Stimulated activated CD4-positive, alpha-beta T cell treated with anti-CD3 and anti-CD28 coated beads, Interleukin-2, amount 100 ng/mL, for 24 hours (primary cell): ENCODE measurements at places on chromosomes 5 and 9.

- DNase-seq, result no peak
Measured at GRCh38 chr5:91443023-91443422, 59.9 kb upstream of the ARRDC3 start.

DNA sequence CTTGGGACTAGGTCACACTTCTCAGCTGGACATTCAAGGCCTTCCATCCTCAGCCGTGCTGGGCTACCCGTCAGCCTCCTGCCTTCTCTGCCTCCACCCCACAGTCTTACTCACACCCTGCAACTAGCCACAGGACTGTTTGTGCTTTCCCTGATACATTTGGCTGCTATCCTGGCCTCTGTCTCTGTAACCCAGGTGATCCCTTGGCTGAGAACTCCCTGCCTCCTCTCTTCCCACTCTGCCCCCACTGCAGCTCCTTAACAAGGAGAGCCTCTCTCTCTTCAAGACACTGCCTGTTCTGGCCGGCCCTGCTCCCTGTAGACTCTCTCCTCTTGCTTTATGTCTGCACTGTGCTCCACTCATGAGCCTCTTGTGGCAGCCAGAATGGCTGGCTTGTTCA is 120.6 kb downstream of the MSX2 start:
- no peak for DNase-seq

DNA sequence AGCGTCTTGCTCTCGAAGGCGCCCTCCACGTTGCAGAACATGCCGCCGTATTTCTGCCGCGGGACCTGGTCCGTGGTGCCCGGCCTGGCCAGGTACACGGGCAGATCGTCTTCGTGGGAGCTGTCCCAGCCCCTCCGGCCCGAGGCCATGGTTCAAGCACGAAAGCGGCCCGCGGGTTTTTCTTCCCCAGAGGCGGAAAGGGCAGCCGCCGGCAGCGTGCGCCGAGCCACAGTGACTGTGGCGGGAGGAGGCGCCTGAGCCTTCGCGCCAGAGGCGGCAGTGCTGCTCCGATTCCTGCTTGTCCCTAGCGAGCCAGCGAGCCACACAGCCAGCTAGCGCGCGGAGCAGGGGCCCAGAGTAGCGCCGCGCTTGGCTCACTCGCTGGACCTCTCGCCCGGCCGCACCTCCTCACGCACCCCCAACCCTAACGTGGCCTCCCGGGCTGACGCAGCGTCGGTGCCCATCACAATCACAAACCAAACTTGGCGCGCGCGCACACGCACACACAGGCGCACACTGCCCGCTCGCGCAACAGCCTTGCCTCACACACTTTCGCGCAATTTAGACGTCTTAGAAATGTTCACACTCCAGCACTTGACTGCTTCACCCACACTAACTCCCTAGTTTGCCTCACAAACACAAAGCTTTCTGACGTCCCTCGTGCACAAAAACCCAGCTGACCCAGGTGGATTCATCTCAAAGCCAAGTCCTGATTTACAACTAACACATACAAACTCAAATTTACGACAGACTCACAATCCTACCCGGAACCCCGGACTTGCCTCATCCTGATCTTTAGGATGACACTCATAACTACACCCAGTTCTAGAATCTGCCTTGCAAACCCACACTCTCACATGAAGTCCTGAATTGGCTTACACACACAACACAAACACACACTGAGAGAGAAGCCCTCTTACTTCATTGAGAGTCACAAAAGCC is at the start of gene DPYSL3:
DPYSL3 (minus strand) TSS at position 359 of the 942 bp plus-strand sequence; CDS start at position 149, 210 bp downstream.
- no peak for DNase-seq

GRCh38 chr5:36943584-36943983 is 67.0 kb downstream of the NIPBL start:
- no peak for DNase-seq

DNA sequence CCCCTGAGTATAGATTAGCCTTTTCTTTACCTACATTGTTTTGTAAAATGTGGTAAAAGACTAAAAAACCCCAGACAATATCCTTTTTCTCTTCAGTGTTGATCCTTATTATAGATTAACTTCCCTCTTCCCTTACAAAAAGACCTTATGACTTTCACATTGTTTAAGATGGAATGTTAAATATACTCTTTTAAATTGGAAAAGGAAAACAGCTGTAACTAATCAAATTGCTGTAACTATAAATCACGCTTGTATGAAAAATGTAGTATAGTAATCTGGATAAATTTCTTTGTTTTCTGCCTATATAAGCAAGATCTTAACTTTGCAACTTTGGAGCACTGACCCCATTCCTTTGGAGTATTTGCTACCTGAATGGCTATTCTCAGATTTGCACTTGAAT is 383.1 kb downstream of the FAM170A start:
- no peak for DNase-seq

DNA sequence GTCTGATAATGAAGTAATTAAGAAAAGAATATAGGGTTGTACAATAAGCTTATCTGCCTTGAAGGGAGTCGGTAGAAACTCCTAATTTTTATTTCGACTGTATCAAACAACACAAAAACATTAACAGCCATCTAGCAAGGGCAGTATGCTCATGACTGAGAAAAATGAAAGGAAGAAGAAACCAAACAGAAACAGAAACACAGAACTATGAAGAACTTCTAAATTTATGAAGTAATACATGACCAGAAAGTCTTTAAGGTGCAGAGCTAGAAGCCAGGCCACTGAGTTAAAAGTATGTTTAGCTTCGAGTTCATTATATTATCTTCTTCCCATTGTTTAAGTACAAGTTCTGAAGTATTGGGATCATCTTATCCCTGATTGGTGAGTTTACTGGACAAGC is 367.3 kb upstream of the C9orf72 start:
- DNase-seq, result no peak

DNA sequence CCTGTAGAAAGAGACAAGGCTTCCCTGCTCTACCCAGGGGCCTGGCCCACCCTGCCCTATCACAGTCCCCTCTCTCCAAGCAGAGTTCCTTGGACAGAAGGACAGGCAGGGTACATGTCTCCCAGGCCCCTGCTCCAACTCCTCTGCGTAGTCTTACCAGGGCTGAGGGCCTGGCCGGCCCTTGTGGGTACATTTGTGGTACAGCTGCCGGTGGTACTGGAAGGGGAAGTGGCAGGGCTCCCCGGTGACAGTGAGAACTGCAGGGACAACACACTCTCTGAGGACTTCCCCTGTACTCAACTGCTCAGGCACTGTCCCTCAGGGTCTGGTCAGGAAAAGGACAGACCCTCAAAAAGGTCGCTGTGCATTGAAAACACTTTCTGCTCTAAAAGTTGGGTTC is 3.6 kb downstream of the F12 start:
- no peak for DNase-seq

- DNase-seq, result no peak
Measured at GRCh38 chr9:126991183-126991582, 76.6 kb downstream of the RALGPS1 start.

- no peak for DNase-seq
Measured at GRCh38 chr9:21943464-21943863, 50.7 kb downstream of the CDKN2A start.

DNA sequence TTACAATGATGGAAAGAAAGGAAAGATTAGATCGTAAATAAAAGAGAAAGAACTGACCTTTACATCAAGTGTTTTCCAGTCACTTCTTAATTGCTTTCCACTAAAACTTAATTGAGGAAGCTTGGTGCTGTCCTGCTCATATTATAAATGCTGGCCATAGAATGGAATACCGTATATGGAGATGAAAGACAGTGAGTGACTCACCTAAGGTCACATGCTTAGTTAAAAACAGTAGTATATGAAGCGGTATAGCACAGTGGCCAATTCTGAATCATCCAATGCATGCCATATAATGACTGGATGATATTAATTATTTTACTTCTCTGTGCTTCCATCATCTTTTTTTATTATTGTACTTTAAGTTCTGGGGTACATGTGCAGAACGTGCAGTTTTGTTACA is 482.4 kb upstream of the SGCD start:
- no peak for DNase-seq

GRCh38 chr5:8234179-8234770 is 365.3 kb downstream of the MTRR start:
- DNase-seq, result no peak

DNA sequence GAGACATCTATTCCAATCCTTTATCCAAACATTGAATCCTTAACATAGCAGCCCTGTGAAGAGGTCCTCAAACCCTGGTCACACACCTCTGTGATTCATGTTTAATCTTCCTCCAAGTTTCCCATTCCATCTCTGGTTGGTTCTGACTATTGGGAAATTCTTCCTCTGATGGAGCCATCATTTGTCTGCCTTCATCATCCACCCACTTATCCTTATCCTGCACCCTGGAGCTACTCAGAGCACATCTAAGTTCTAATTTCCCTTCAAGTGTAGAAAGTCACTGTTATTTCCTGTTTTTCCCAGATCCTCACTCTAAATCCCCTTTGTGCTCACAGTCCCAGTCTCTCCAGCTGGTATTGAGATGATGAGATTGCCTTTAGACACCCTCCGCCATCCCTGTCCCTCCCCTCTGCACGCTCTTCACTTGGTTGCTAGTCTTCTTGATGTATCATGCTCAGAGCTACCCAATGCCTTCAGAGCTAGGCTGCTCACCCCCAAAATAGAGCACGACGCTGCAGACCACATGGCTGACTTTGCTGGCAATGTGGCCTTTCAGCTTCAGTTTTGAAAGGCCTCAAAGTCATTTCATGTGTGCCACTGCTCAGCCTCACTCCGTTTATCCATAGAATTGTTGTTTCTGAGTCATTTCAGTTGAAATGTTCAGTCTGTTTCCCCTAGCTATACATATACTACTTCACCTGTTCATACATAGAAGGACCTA is 154.3 kb downstream of the PALM2AKAP2 start:
- peak; percentile 26 for DNase-seq

DNA sequence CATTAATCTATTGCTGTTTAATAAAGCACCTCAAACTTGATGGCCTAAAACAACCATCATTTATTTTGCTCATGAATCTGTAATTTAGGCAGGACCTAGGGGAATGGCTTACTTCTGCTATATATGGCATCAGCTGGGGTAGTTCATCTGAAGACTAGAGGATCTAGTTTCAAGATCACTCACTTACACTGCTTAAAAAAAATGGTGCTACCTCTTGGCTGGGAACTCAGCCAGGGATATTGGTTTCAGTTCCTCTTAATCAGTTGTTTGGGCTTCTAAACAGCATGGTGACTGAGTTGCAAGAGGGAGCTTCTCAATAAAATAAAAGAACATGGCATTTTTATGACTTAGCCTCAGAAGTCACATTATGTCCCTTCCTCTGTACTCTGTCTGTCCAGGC is 142.0 kb downstream of the FAM114A2 start:
- no peak for DNase-seq

GRCh38 chr5:43409809-43410271 is 2.4 kb downstream of the CCL28 start:
- no peak for DNase-seq

- no peak for DNase-seq
Measured at GRCh38 chr5:144352330-144352729, 181.7 kb downstream of the KCTD16 start.

DNA sequence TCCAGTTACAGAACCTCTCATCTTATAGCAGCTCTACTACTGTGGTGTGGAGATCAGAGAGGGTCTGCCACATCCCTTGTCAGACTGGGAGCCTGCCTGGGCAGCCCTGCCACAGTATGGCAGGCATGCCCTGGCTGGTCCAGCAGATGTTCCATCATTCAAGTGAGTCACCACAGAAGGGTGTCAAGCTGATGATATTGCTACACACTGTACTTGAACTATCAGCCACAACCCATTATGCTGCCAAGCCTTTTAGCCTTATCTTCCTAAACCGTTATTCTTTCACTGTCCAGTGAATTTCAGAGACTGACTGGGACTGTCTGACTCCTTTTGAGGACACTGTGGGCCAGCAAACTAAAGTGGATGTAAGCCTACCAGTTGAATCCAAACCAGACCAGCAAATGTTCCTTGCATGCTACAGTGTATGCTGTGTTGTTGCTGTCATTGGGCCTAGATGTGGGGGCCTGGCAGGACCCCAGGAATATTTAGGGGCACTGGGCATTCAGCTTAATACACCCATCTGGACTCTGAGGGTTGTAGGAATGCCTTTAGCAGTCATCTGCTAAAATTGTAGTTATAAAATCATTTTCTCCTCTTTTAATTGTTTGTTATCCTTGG is 202.6 kb downstream of the NR3C1 start:
- DNase-seq, result no peak

- no peak for DNase-seq
Measured at GRCh38 chr5:132987531-132988408, 24.3 kb upstream of the AFF4 start.

GRCh38 chr5:2525351-2525750 is 226.1 kb downstream of the IRX2 start:
- no peak for DNase-seq

DNA sequence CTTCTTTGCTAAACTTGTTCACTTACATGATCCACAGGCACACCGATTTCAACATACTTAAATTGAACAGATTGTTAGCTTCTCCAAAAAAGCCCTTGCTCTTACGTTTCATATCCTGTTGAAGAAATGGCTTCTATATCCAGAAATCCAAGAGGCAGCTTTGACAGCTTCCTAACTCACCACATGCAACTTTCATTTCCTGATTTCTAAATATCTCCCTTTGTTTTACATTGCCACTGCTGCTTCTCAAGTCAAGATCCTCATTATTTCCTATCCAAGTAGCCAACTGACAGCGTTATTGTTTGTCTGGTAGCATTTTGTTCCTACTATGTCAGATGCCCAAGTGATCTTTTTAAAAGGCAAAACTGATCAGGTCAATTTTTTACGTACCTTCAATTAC is 913.2 kb upstream of the TYRP1 start:
- no peak for DNase-seq

GRCh38 chr9:3793971-3794383 is 268.2 kb upstream of the RFX3 start:
- no peak for DNase-seq

DNA sequence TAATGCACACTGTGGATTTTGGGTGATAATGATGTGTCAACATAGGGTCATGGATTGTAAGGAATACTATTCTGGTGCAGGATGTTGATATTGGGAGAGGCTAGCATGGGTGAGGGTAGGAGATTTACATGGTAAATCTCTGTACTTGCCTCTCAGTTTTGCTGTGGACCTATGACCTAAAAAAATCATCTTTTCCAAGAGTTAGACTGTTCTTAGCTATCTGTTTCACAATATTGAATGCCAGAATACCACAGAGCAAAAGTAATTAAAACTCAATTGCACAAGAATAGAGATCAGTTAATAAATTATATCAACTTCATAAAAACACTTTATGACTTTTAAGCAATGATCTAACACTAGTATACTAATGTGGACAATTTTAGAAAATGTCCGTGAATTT is 651.6 kb downstream of the HTR1A start:
- DNase-seq, result no peak

GRCh38 chr5:58453306-58453705 is 6.6 kb downstream of the PLK2 start:
- DNase-seq, result no peak

- DNase-seq, result no peak
Measured at GRCh38 chr5:132763181-132764036, 13.6 kb downstream of the SEPTIN8 start.

DNA sequence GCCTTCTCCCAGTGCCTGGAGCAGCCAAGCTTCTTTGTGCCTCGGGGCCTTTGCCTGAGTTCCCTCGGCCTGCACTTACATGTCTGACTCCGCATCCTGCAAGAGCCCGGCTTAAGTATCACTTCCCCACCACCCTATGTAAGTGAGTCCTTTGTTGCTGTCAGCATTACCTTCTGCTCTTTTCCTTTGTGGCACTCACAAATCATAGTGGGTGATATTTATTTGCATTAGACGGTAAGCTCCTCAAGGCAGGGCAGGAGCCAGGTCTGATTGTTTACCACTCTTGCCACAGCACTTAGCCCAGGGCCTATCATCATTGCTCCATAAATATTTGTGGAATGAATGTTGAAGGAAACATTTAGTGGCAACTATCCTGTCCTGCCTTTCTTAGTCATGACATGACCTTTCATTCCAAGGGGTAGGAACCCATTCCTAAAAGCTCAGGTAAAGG is 4.8 kb downstream of the GM2A start:
- DNase-seq, result no peak

- DNase-seq, result no peak
Measured at GRCh38 chr9:86942281-86943200, 4.8 kb downstream of the GAS1 start.
